MG63 (cell line): ENCODE measurements at places on chromosomes 16 and 17.

- DNase-seq = no peak
These were observed 6.5 kb downstream of the SDF2 start for GRCh38 chr17:28655160-28655559.

GRCh38 chr16:14961405-14962186, 13.2 kb upstream of the PDXDC1 start:
- DNase-seq = no peak

DNA sequence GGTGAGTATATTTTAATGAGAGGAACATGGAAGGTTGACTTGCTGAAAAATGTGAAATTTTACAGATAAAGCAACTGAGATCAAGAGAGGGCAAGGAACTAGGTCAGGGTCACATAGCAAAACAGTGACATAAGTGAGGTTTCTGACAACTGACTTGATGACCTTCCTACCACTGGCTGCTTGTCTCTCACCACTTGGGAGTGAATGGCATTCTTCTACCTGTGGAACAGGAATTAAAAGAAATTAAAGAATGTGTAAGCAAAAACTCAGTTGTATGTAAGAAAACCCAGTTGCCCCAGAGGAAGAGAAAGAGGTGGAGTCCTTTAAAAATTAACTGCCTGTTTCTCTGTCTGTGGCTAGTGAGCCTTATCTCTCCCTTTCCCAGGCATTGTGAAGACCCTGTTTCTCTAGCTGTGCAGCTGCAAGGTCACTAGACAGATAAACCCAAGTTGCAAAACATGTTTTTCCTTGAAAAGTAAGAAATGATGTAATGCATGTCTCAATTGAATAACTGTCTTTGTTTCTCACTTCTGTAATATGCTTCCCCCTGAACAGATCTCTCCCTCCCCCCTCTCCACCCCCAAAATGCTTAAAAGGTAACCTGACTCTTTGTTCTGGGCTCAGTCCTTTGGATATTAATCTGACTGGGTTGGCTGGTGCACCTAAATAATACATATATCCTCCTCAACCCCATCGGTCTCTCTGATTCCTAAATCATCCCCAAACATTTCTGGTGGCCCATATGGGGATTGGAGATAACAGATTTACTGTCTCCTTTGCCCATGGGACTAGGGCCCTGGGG, 23.4 kb downstream of the ACSM1 start:
- no peak for DNase-seq

DNA sequence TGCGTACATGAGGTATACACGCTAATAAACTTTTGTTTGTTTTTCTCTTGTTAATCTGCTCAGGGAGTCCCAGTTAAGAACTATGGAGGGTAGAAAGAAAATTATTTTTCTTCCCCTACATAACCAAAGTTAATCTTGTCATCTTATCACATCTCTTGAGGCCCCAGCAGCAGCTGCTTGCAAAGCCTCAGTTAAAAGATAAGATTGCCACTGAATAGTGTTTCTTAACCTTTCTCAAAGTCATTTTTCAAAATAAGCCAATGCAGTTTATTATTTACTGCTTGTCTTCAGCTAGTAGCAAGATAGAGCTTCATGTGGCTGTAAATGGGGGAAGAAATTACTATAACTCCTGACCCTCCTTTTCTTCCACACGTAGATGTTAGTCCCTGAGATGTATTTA, 21.5 kb upstream of the APOH start:
- no peak for DNase-seq

DNA sequence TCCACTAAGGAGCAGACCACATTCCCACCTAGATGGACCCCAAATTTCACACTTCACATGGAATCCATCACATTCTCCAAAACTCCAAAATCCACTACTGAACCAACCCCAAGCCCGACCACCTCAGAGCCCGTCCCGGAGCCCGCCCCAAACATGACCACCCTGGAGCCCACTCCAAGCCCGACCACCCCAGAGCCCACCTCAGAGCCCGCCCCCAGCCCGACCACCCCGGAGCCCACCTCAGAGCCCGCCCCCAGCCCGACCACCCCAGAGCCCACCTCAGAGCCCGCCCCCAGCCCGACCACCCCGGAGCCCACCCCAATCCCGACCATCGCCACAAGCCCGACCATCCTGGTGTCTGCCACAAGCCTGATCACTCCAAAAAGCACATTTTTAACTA, 1.6 kb downstream of the GP1BA start:
- DNase-seq = no peak

DNA sequence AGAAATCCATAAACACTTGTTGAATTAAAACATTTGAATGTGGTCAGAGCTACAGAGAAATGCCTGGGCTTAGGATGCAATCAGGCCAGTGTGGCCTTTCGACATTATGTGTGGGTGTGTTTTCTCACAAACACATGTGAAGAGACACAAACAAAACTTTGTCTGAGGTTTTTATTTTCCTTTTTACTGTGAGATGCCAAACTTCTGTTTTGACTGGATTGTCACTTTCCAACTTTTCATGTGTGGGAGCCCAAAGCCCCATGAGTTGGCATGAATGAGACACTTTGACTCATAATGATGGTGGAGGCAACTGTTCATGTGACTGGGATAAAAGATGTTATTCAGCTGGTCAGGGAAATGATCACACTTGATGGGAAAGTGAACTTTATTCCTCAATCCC, 71.9 kb upstream of the GAS7 start:
- DNase-seq = peak; percentile 48

DNA sequence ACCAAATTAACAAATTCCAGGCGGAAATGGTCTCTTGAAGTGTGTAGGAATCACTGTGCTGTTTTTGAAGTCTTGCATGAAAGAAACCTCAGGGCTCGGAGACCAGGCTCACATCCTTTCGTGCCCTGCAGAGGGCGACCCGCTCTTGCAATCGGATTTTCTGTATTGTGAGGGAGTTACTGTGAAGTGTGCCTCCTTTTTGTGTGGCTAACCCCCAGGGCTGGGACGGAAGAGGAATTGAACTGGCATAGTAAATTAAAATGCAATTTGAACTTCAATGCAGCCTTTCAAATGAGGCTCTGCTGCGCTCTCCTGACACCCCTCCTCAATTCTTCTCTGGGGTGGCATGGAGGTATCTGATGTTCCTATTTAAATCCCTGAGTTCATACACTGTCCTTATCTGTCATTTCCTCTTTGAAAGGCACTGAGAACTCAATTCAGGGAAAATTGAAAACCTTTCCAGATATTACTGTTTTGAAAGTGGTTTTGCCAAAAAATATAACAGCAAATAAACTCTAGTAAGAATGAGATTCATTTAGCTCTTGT, 51.5 kb upstream of the MGAT5B start:
- DNase-seq = peak; percentile 41

DNA sequence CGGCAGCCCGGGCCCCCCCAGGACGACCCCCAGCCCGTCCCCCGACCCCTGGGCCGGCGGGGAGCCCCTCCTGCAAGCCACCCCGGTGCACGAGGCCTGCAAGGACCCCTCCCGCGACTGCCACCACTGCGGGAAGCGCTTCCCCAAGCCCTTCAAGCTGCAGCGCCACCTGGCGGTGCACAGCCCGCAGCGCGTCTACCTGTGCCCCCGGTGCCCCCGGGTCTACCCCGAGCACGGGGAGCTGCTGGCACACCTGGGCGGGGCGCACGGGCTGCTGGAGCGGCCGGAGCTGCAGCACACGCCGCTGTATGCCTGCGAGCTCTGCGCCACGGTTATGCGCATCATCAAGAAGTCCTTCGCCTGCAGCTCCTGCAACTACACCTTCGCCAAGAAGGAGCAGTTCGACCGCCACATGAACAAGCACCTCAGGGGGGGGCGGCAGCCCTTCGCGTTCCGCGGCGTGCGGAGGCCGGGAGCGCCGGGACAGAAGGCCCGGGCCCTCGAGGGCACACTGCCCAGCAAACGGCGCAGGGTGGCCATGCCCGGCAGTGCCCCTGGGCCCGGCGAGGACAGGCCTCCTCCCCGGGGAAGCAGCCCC, 15.6 kb upstream of the ZFPM1 start:
- DNase-seq = no peak

GRCh38 chr17:43309505-43310332, 75.9 kb upstream of the RNU2-1 start:
- no peak for DNase-seq

- peak; percentile 33 for DNase-seq
These were observed 25.1 kb upstream of the ABCA3 start for GRCh38 chr16:2365397-2366294.

- no peak for DNase-seq
These were observed 596.3 kb upstream of the CA10 start for GRCh38 chr17:52754838-52755237.

DNA sequence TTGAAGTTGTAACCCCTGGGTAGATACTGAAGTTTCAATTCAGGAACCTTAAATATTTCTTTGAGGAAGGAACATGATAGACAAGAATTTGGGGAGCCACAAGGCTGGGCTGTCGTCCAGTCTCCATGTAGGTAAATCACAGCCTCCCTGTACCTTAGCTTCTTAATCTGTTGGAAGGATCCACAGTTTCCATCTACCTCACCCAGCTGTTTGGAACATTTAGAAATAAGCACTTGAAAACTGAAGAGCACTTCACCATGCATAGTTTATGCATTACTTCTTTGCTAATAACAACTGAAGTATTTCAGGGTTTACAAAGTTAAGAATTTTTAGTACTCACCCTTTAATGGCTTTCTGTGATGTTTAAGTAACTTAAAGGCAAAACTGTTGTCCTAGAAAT, 17.2 kb downstream of the TXNDC11 start:
- DNase-seq = no peak

GRCh38 chr17:69764146-69764545, 310.9 kb upstream of the KCNJ16 start:
- DNase-seq = no peak

DNA sequence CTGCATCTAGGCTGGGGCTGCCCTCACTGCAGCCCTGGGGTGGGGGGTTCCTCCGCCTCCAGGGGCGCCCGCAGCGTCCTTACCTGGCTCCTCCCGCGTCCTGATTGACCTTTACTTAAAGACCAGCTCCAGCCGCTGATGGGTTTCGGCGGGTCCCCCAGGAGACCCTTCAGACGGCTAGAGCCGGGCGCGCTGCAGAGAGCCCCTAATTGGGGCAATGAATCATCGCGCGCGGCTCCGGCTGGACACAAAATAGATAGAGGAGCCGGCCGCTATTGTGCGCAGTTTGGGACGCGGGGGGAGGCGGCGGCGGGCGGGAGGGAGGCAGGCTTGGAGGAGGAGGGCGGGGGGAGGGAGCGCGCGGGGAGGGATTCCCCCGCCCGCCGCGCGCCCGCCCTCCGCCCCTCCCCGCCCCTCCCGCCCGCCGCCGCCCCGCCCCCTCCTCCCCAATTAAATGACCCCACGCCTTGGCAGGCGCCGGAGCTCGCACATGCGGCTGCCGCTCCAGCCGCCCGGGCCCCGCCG, 56.5 kb upstream of the CIBAR2 start:
- peak; percentile 68 for DNase-seq

GRCh38 chr17:3679531-3680126, 11.0 kb downstream of the EMC6 start:
- DNase-seq = no peak

- no peak for DNase-seq
These were observed 20.4 kb downstream of the SDK2 start for GRCh38 chr17:73623818-73624217.

GRCh38 chr16:4790871-4791270, 2.7 kb upstream of the SEPTIN12 start:
- no peak for DNase-seq

DNA sequence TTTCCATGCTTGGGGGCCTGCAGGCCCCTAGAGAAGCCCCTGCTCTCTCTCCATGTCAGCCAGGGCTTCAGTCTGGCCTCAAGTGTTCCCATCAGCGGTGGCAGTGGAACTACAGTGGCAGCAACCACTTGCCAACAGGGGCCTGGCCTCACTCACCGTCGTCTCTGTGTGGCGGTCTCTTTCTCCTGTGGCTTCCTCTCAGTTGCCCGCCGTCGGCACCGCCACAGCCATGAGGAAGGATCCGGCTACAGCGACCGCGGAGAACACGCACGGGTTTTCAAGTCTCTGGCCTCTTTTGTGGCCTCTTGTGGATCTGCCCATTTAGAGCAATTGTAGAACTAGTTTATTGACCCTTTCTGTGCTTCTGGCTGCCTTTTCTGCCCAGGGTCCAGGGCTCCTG, 8.5 kb downstream of the ARMC7 start:
- no peak for DNase-seq

DNA sequence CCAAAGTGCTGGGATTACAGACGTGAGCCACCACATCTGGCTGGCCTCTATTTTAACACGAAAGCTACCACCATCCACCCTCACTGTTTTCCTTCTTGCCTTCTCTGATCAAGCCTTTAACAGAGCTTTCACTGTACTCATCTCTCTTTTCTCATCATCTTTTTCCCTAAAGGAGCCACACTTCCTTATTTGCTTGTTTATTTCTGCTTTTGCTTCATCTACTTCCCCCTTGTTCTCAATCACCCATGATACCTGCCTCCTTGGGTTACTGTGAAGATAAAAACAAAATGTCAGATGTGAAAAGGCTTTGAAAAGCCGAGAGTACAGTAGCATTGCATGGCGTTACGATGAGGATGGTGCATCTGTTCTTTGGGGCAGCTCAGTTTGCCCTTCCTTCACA, 79.9 kb downstream of the ZNF18 start:
- DNase-seq = no peak

DNA sequence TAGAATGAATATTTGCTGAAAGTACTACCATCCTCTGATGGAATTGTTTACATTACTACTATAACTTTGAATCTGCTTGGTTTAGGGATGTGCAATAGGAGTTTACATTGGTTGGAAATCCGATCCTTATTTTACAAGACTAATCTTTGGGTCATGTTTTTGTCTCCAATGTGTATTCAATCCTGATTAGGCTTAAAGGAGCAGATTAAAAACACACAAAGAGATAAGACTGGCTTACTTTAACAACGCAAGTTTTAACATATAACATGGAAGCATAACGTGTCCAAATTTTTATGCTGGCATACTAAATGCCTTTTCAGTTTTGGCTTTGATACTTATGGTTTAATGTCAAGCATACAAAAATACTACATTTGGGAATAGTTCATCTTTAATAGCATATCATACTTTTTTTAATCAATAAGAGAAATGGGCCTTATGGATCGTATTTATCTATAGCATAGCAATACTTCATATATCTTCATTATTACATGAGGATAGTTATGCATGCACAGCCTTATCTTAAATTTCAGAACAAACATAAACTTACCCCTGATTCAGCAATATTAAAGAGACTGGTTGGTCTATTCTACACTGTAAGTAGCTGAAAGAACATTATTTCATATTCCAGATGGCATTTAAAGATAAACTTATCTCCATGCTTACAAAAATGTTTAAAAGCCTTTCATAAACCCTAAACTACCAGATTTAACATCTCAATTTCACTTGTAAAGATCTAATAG, 69.9 kb upstream of the NACA2 start:
- DNase-seq = no peak

- no peak for DNase-seq
These were observed 39.9 kb downstream of the XPO6 start for GRCh38 chr16:28171816-28172215.

- no peak for DNase-seq
These were observed 12.4 kb downstream of the RAB5C start for GRCh38 chr17:42142371-42142896.
